ENCODE measurements at places on chromosomes 12 and 14. TPM values are rescaled to one million over a fixed set of nuclear protein-coding genes. Genes with fewer than 3 reads are reported as not detected.
A peak's percentile ranks its signal among the peaks of the same experiment; 100 is the strongest.

ZC2HC1C gene
- 1.3 TPM for total RNA-seq

WNT1 gene
- total RNA-seq: not detected

SMOC1 gene
- total RNA-seq: 23.6 TPM

RABGGTA gene
- 51.7 TPM for total RNA-seq

DNA sequence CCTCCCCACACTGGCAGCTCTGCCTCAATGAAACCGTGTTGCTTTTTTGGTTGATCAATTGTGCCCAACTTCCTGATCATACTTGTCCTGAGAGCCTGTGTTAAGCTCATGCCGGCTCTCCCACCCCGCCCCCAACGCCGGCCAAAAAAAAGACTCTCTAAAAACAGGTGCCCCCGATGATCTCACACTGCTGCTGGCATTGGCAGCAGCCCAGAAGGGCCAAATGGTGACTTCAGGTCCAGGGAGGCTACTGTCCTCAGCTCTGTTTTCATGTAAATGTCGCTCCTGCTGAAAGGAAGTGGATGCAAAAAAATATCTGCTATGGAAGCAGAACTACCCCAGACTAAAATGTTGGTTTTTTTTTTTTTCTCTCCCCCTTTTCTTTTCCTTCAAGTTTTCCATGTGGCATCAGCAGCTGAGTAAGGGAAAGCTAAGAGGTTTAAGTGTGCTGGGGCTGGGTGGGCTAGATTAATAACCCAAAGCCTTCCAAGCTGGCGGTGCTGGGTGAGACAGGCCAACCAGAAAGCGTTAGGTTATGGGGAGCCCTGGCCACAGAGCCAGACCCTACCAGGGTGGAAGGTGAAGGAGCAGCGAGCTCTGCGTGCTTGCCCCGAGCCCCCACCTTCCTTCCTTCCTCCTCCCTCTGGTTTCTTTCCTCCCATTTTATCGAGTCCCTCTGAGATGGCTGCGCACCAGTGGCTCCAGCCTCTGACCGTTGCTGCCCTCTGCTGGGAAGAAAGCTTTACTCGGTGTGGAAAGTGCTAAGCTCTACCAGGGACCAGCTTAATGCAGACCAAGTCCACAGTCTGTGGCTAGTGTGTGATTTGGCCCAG, 396.1 kb downstream of the NRXN3 start:
- DNase-seq: peak; percentile 59

GRCh38 chr12:69161829-69162228, 77.5 kb upstream of the CPSF6 start:
- no peak for DNase-seq

DNA sequence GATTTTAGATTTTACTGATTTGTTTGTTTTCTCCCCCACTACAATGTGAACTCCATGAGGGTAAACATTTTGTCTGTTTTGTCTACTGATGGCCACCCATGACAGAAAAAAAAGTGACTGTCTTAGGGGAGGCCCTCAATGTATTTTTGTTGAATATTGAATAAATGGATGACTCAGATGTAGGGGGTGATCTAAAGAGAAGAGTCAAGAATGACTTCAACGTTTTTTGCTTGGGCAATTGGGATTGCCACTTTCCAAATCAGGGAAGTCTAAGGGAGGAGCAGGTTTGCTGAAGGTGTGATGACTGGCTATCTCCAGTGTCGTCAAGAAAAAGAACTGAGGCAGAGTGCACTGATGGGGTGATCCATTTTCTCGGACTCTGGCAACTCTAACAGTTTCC, 10.7 kb upstream of the PHC1 start:
- no peak for DNase-seq

GRCh38 chr12:124622331-124622730, 54.9 kb upstream of the NCOR2 start:
- no peak for DNase-seq

GRCh38 chr12:113794774-113795173, 171.4 kb downstream of the RBM19 start:
- DNase-seq: no peak

- peak; percentile 96 for DNase-seq
These were observed 20.4 kb downstream of the FOS start for GRCh38 chr14:75299059-75299458.

GRCh38 chr12:124721501-124722162, 142.0 kb downstream of the SCARB1 start:
- DNase-seq: no peak
